ENCODE measurements at places on chromosomes 5 and 9.

GRCh38 chr5:80697100-80697499 lies 42.3 kb upstream of the DHFR start:
- no peak for DNase-seq

DNA sequence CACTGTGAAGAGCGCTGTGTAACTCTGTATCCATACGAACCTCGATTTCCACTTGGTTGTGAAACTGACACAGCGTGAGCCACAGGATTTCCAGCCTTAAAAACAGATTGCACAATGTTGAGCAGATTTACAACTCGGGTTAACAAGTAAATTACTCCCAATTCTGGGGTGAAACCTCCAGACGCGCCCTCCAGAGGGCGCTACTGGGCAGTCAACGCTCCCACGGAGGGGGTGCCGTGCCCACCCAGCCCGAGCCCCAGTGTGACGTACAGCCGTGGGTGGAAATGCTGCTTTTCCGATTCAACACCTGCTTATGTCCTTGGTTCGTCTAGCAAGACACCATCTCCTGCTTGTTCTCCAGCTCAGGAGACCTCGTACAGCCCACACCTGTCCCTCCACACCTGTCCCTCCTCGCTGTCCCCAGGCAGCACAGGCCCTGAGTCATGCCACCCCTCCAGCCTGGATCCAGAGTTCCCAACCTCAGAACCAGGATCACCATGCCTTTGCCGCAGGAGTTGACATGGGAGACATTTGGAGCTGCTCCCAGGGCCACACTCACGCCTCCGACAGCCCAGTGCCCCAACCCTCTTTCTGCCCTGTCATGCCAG lies 34.4 kb upstream of the SLC6A3 start:
- peak; percentile 48 for DNase-seq

- no peak for DNase-seq
These were observed 201.0 kb upstream of the VLDLR start for GRCh38 chr9:2420543-2420942.

DNA sequence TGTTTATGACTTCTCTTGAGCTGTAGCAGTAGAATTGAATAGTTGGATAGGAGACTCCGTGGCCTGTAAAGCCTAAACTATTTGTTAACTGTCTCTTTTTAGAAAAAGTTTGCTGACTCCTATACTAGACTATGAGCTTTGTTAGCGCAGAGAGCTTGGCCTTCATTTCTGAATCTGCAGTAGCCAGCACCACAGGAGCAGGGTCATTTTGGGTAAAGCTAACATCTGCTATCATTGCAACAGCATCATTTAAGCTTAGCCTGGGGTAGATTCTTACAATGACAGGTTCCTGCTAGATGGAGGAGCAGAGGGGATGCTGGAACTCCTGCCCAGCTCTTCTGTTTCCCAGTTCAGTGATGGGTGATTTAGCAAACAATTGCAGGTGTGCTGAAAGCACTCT lies 133.7 kb upstream of the ASTN2 start:
- DNase-seq: no peak

- DNase-seq: no peak
These were observed 323.2 kb upstream of the CCNH start for GRCh38 chr5:87735923-87736322.

- DNase-seq: no peak
These were observed 35.6 kb upstream of the NIM1K start for GRCh38 chr5:43156388-43156787.

GRCh38 chr5:102375272-102375671 lies 79.2 kb upstream of the SLCO4C1 start:
- no peak for DNase-seq

DNA sequence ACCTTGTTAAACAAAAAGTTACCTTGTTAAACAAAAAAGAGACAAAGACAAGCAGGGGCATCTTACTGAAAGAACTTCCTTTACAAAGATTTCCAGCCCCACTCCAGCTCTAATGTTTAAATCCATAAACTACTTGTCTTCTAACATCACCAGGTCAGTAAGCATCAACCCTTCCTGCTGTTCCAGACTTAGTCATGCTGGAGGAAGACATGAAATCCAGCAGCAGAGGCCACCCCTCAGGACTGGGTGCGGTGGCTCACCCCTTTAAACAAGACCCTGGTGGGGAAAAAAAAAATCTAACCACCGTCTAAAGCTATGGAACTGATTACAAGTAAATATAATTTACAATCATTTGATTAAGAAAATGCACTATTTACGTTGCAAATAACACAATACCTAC lies 9.1 kb downstream of the PDCL start:
- DNase-seq: no peak

DNA sequence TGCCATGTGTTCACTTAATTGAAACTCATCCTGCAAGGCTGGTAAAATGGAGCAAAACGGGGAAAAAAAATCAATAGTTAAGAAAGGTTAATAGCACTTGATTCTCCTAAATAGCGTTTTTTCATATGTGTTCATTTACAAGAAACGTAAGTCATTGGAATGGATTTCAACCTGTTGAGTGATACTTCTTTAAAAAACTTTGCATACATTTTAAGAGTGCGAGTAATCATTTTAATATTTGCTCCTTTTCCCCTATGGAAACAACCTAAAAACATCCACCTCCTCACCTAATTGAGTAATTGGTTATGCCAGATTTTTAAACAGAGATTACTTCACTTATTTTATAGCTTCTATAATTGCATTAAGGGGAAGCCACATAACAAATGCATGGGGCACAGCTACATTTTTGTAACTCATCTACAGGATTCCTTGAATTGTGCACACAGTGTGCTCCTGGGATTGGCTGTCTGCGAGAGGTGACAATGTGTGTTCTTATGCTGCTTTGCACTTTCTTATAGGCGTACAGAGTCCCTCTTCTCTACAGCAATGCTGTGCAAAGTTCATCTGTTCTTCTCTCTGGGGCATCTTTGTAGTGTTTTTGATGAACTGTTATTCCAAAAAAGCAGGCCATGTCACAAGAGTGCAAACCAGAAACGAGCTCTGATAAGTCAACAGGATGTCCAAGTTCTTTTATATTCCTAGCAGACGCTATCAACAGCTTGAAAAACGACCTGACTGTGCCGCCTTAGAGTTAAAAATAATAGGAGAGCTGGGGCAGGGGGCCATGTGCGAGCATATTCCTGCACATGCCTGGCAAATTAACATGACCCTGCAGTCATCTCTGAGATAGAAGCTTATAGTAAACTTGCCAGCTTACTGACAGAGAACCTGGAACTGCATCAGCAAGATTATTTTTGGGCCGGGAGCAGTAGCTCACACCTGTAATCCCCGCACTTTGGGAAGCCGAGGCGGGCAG lies 117.9 kb downstream of the GOLPH3 start:
- DNase-seq: no peak

DNA sequence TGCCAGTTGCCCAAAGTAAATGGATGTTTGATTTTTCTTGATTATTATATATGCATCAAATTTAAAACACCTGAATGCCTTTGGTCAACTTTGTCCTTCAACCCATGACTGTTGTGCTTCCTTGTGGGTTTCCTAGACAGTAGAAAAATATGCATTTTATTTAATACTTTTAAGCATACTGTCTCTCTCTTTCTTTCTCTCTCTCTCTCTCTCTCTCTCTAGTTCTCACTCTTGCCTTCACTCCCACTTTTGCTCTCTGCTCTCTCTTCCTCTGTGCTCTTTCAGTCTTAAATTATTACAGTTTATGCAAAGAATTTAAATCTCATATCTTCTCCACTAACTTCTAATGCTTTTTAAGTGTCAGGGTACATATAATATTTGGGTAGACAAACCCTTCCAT lies 173.0 kb downstream of the PARP8 start:
- DNase-seq: no peak

- DNase-seq: no peak
These were observed at the start of gene ZNF454 for GRCh38 chr5:178940569-178941360. Gene ZNF454 (plus strand): TSS chr5:178941198. CDS start chr5:178942792, 1,594 bp downstream.

- peak; percentile 89 for DNase-seq
These were observed 61.8 kb downstream of the SPATA31C2 start for GRCh38 chr9:88076286-88077070.

- DNase-seq: no peak
These were observed 38.3 kb downstream of the GHR start for GRCh38 chr5:42461507-42461906.

Measured in hematopoietic multipotent progenitor cell treated with erythropoietin and hydrocortisone succinate and interleukin-3 and kit ligand, for 6 days (in vitro differentiated cells).